Cortex of kidney (tissue), 1 donor: ENCODE measurements at places on chromosomes 5 and 9.

DNA sequence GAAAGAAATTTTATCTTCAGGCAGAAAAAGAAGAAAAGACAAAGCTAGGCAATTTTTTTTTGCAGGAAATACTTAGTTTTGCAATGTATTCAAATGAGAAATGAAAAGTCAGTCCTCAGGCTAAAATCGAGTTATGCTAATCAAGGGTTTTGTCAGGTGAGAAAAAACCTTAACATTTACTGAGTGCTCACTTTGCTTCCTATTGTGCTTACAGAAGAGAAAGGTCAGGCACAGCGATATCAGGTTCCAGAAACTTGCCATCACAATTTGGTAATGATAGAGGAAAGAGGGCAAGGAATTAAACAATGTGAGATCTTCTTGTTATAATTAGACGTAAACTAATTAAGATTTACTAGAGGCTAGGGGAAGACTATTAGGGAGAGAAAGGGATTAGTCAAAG is 431.7 kb upstream of the CTNND2 start:
- no peak for DNase-seq

DNA sequence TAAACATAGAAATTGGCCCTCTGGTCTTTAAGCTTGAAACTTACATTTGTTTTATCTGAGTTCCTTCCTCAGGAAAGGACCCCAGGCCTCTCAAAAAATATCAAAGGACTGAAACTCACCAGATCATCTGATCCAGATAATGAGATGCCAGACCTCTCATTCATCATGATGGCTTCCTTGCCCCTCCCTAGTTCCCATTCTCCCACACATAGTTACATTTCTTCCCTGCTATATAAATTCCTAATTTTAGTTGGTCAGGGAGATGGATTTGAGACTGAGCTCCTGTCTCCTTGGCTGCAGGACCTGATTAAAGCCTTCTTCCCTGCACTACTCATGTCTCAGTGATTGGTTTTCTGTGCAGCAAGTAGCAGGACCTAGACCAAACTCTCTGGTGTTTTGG is 119.4 kb upstream of the SPIN1 start:
- no peak for DNase-seq

GRCh38 chr9:27065288-27065687 is 43.7 kb upstream of the TEK start:
- no peak for DNase-seq

GRCh38 chr9:132854832-132855231 is 23.3 kb downstream of the AK8 start:
- DNase-seq, result no peak
